ENCODE measurements at places on chromosomes 6 and 20.

- DNase-seq, result no peak
These were observed 855.0 kb downstream of the EPHA7 start for GRCh38 chr6:92564376-92564775.

- no peak for DNase-seq
These were observed 4.1 kb upstream of the GFOD1 start for GRCh38 chr6:13491538-13491937.

DNA sequence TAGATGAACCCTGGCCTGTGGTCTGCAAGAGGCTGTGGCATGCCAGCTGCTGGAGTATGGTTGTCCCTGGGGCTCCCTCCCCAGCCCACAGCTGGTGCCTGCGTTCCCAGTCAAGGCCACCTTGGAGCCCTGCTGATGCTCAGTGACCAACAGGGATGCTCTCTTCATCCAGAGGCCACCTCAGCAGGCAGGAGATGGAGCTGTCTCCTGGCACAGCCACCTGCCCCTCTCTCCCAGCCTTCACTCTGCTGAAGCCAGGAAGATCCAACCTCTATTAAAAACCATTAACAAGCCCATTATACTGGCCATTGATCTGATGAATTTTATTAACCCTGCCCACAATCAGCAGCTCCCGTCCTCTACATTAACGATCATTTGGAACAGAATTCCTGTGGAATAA lies 40.4 kb downstream of the ADTRP start:
- DNase-seq, result no peak

DNA sequence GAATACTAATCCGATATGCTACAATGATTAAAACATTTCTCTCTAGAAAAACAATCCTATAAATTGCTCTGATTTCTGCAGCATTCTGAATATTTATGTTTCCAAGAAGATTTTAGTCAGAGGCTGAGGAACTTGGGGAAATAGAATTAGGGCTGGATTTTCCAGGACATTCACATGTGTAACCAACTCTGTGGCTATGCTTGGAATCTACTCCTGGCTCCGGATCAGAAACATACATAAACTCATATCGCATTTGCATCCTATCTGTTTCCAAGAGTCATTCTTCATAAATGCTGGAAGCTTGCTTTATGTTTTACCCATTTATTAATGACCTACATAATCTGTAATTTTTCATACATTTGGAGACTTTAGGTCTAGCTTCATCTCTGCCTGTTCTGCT lies 459.9 kb upstream of the MARCKS start:
- no peak for DNase-seq

DNA sequence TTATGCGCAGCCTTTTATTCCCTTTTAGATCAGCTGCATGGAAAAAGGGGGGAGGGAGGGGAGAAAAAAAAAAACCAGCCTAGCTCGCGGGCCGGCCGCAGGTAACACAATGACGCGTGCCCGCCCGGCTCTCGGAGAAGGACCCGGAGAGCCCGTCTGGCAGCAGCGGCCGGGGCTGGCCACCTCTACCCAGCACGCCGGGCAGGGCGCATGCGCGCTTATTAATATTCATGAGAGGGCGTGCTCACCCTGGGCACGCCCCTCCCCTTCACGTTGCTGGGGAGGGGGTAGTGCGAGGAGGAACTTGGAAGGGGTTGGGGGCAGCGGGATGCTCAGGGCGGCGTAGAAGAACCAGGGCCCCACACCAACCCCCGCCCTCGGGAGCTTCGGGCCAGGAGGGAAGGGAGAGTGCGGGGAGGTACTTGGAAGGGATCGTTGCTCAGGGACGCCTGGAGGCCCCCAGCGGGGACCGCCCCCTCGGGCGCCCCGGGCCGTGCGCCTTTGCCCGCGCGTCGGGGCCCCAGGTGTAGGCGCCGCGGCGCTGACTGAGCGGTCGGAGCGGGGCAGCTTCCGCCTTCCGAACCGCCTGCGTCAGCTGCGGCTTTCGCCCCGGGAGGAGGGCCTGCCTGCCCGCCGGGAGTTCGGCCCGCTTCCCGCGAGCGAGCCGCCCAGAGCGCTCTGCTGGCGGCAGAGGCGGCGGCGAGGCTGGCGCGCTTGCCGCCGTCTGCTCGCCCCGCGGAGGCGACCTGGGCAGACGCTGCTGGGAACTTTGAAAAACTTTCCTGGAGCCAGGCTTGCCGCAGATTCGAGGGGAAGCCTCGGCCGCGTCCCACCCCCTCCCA lies at the start of gene JAG1:
Gene JAG1 (minus strand): TSS at position 158 of the 842 bp plus-strand sequence. CDS start 469 bp downstream, outside the sequence.
- peak; percentile 47 for DNase-seq
